Karpas-422 (cell line): ENCODE measurements at places on chromosomes 16 and 17. TPM values are rescaled to one million over a fixed set of nuclear protein-coding genes. Genes with fewer than 3 reads are reported as not detected.

The STH gene
- not detected in 2 replicates for total RNA-seq

DNA sequence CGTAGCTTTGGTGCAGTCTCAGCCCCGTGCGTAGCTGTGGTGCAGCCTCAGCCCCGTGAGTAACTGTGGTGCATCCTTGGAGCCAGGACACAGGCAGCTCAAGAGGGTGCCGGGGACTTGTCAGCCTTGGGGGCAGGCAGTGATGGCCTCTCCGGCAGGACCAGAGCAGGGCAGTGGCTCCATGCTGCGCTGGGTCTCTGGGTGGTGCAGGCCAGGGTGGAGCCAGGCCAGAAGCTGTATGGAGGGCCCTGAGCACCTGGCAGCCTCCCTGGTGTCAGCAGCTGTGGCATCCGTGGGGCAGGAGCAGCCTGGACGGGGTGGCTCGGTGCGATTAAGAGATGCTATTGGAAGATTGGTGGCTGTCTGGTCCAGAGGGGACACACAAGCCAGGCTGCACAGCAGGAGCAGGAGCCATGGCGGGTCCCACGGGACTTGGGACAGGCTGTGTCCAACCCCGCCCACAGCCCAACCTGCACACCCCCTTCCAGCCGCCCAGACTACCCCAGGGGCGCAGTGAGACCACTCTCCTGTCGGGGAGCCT lies 28.3 kb upstream of the CDH15 start:
- no peaks in the 10 kb centered on the region for H3K27me3 ChIP-seq
- no peaks in the 10 kb centered on the region; the same call in 1 of the 2 replicates for H3K36me3 ChIP-seq
- DNase-seq, result no peak
- no peak overlapping the region for H3K4me3 ChIP-seq
- no peaks in the 10 kb centered on the region for H3K4me1 ChIP-seq
- no peak overlapping the region for H3K27ac ChIP-seq

DNA sequence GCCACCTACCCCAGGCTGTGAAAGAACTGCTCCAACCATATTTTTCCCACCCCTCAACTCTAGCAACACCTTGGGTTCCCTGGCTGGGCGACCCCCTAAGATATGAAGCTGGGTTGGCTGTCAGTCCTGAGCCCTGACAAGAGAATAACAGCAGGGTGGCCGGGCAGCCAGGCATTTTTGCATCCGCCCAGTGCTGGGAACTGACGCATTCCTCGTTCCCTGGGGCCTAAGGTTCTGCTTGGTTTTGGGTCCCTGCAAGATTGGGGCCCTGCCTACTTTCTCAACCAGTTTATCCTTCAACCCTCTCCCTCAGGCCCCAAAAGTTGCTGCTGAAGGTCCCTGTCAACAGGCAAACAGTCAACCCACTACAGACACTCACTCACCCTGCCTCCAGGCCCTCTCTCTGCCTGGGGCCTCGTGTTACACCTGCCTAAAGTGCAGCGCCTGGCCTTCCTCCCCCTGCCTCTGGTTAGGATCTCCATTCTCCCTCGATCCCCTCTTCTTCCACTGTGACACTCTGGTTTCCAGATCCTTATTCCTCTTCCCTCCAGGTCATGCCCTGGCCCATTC lies 151.5 kb downstream of the STX8 start:
- no peak overlapping the region for H3K4me3 ChIP-seq
- no peak for DNase-seq
- no peaks in the 10 kb centered on the region for H3K36me3 ChIP-seq
- H3K27me3 ChIP-seq, result no peaks in the 10 kb centered on the region
- no peaks in the 10 kb centered on the region for H3K4me1 ChIP-seq
- no peak overlapping the region for H3K27ac ChIP-seq

The SCNN1G gene
- total RNA-seq, result not detected in 2 replicates

The NPIPA2 gene
- total RNA-seq, result not detected in 2 replicates

DNA sequence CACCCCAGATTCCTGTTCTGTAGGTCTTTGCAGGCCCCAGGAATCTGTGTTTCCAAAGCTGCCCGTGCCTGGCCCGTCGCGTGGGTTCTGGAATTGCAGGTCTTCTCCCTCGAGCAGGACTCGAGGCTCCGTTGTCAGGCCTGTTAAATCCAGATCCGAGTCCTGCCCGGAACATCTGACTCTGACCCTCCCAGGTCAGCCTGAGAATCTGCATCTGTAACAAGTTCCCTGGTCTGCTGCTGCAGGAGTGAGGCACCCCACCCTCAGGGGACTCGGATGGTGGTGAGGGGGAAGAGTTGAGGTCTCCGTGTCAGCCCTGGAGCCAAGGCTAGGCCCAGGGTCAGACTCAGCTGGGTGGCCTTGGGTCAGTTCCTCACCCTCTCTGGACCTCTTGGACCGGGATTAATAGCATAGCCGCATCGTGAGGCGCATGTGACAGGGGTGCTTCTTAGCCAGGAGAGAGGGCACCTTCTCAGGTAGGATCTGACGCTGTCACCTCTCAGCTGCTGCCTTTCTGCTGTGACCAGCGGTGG lies 8.8 kb downstream of the SPIRE2 start:
- H3K27ac ChIP-seq, result no peak overlapping the region
- peak overlapping the region; percentile 22; the same call in 1 of the 2 replicates for H3K4me3 ChIP-seq
- H3K27me3 ChIP-seq, result no peaks in the 10 kb centered on the region
- H3K4me1 ChIP-seq, result peaks cover 23% of the 10 kb centered on the region
- no peaks in the 10 kb centered on the region for H3K36me3 ChIP-seq

DNA sequence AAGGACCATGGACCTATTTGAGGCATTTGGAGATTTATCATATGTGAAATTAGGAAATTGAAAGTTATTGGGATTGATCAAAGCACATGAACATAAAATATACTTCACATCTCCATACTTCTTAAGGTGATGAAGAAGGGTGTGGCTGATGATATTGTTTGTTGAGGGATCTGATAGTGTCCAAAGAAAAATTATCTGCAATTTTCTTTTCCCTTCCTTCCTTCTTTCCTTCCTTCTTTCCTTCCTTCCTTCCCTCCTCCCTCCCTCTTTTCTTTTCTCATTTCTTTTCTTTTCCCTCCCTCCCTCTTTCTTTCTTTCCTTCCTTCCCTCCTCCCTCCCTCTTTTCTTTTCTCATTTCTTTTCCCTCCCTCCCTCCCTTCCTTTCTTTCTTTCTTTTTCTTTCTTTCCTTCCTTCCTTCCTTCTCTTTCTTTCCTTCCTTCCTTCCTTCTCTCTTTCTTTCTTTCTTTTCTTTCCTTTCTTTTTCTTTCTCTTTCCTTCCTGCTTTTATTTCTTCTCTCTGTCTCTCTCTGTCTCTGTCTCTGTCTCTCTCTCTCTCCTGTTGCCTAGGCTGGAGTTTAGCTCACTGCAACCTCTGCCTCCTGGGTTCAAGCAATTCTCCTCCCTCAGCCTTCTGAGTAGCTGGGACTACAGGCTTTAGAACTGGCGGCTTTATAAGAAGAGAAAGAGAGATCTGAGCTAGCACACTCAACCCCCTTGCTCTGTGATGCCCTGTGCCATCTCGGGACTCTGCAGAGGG lies 20.9 kb upstream of the ITPRIPL2 start:
- DNase-seq, result peak; percentile 7
- no peaks in the 10 kb centered on the region for H3K4me1 ChIP-seq
- no peaks in the 10 kb centered on the region for H3K27me3 ChIP-seq
- no peak overlapping the region for H3K4me3 ChIP-seq
- H3K36me3 ChIP-seq, result no peaks in the 10 kb centered on the region

The MYL4 gene
- 3.7 and 6.0 TPM in 2 replicates for total RNA-seq

The CES4A gene
- total RNA-seq, result not detected in 2 replicates

DNA sequence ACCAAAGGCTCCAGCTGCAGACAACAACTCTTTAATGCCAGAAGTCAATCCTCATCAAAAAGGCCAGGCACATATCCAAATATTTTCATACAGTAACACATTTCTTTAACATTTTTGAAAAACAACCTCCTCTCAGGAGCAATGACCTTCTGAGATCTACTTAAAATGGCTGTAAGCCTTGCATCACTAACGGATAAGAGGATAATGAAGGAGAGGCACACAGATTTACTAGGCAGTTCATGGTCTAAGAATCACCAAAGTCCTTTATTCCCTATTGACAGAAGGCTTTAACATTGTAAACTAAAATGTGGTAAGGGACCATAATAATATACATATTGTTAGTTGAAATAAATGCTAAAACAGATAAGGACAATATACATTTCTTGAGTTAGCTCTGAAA lies 114.7 kb downstream of the USP32 start:
- no peaks in the 10 kb centered on the region for H3K4me1 ChIP-seq
- H3K27me3 ChIP-seq, result no peaks in the 10 kb centered on the region
- H3K36me3 ChIP-seq, result no peaks in the 10 kb centered on the region
- no peak for DNase-seq
- no peak overlapping the region for H3K27ac ChIP-seq

The ST6GALNAC2 gene
- total RNA-seq, result not detected in 2 replicates

DNA sequence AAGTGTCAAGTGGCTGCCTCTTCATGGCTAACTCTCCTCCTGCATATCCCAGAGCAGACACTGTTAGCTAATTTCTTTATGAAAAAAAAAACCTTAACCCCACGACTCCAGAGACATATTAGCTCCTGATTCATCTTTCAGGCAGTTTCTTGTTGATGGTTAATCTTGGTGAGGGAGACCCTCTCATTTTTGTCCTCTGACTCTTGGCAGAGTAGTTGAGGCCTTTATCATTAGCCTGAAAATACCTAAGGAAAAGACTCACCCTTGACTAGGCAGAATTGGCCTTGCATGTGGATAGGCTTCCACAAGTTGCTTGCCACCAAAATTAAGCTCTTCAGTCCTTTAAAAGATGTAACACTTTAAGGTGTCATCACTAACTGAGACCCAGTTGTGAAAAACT lies 4.0 kb downstream of the CRYBA1 start:
- no peaks in the 10 kb centered on the region for H3K4me1 ChIP-seq
- H3K4me3 ChIP-seq, result no peak overlapping the region
- no peaks in the 10 kb centered on the region for H3K36me3 ChIP-seq
- DNase-seq, result no peak

The ZFP3 gene
- 0.63 and 0.72 TPM in 2 replicates for total RNA-seq

DNA sequence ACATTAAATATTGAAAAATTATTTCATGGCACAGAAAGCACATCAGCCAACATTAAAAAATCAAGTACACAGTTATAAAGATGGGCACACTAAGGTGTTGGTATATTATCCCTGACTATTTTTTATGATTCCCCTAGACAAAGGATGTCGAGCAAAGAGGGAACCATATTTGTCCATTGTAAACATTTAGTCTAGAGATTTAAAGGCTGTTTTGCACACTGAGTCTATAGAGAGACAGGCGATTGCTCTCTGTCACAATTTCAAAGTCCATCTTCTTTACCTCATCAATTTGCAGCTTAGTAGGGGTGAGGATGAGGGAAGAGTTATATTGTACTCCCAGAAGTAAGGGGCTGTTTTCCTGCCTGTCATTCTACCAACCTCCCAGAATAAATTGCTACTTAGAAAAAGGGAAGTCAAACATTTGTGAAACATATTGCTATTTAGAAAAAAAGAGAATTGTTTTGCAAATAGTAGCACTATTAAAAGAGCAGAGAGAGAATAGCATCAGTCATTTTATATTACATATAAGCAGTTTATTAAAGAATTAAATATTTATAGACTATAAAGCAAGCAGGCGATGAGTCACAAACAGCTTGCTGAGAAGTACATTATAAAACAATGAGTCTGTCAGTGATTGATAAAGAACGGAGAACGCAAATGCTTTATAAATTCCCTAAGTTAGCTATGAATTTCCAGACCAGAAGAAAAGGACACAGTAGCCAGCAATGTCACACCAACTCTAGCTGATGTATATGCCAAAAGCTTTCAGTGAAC lies 270.6 kb upstream of the PMFBP1 start:
- H3K27me3 ChIP-seq, result no peaks in the 10 kb centered on the region
- H3K4me1 ChIP-seq, result no peaks in the 10 kb centered on the region
- DNase-seq, result no peak
- no peak overlapping the region for H3K4me3 ChIP-seq

The SLC43A2 gene
- total RNA-seq, result 10.0 and 10.8 TPM in 2 replicates

The ASB16 gene
- total RNA-seq, result not detected in 2 replicates
